ENCODE measurements at places on chromosomes 7 and 10.

DNA sequence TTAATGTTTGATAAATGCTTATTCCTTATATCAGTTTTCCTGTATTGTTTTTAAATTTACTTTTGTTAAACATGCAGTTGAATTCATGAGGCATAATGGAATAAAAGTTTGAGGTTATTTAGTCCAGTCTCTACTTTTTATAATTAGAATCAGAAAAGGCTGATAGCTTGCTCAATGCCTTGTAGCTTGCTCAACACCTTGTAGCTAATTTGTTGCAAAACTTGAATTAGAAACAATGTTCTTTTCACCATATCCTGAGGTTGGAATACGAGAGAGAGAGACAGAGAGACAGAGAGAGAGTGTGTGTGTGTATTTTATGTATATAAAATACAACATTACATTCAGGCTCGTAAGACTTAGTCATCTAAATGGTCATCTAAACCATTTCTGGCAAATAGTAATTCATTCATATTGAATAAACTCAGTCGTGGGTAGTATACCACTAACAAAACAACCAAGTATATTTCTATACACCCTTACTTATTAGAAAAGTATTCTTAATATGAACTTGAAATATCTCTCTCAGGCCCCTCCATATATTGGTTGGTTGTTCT is 243.5 kb downstream of the ADK start:
- DNase-seq = no peak

DNA sequence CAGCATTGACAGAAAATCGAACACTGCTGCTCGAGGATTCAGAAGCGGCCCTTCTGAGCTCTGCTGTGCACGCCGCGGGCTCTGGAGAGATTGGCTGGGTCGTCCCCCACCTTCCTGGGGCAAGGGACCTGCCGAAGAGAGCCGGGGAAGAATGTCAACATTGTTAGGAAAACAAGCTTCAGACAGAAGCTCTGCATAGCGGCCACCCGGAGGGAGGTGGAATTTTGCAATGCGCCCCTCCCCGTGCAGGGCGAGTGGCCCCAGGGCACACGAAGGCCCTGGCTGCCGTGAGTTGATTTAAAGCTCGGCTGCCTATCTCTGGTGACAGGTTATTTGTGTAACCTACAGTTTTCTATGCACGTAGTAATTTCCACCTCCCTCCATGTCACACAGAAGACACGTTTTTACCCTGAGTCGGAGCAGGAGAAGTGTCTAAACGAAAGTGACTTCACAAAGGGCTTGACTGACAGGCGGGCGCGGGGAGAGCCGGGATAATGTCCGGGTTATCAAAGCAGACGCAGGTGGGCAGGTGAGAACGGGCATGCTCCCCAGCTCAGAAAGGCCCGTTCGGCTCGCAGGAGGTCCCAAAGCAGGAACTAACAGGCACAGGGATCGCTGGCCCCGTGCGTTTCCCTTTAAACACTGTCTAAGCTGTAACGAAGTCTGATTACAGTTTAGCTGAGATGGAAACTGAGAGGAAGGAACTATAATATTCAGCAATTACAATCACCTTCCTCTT is 84.6 kb downstream of the PDGFA start:
- no peak for DNase-seq

GRCh38 chr10:69318867-69319727 is 40.8 kb downstream of the HK1 start:
- DNase-seq = peak; percentile 57

GRCh38 chr7:75969182-75969581 is 25.2 kb downstream of the TMEM120A start:
- DNase-seq = no peak

DNA sequence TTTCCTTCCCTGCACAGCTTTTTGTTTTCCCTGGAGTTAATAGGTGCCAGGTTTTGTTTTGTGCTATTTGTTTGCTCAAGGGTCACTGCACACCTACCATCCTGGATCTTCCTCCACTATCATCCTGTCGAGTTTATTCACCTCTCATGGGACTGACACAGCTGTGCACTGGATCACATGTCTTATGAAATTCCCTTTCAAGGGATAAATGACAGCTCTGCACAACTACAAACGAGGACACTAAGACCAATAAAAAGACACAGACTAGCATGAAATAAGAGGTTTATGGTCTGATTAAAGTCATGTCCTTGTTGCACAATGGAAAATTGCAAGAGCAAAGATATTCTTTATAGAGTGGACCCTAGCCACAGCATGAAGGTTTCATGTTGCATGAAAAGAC is 76.7 kb upstream of the SFMBT2 start:
- DNase-seq = no peak

GRCh38 chr10:102264371-102264770 is 19.0 kb downstream of the GBF1 start:
- no peak for DNase-seq

- peak; percentile 8 for DNase-seq
Measured at GRCh38 chr7:130290745-130291144, 2.2 kb upstream of the CPA4 start.

DNA sequence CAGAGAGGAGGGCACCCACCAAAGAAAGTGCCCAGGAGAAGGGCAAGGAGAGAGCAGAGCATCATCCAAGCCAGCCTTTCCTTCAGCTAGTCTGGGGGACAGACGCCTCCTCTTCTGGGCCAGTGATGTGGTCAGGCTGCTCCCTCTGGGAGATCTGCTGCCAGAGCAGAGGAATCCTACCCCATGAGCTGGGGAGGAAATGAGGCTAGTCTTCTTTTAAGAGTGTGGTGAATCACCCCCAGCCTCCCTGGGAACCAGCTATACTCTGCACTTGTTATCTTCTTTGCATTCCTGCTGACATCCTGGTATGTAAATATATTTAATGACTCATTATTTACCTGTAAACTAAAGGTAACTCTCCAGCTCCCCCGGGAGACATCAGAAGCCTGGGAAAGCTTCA is 41.6 kb upstream of the EPHB6 start:
- DNase-seq = peak; percentile 64

GRCh38 chr7:28107960-28108359 is 72.6 kb downstream of the JAZF1 start:
- DNase-seq = peak; percentile 34

- no peak for DNase-seq
Measured at GRCh38 chr10:119461923-119462322, 80.6 kb downstream of the RGS10 start.

DNA sequence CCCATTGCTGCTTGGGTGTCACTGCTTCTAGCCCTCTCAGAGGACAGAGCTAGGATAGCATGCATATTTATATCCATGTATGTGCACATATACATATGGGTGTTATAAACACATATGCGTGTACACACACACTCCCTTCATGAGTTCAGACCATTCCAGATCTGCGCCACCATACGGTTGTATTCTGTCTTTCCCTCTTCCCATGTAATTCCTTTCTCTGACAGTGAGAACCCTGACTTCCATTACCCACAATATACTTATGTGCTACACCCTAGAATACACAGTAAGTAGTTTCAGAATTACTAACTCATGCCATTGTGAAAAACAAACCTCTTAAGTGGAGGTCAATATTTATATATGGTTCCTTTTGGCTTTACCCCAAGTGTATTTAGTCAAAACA is 116.6 kb upstream of the SAMD8 start:
- no peak for DNase-seq

GRCh38 chr10:92801978-92802872 is 46.1 kb upstream of the EXOC6 start:
- no peak for DNase-seq

All from T1000 (cell line).